ENCODE measurements at places on chromosomes 7 and 10.

GRCh38 chr7:139490130-139490529 is 6.7 kb upstream of the KLRG2 start:
- no peak for DNase-seq

- DNase-seq, result no peak
Observed at GRCh38 chr10:112913661-112914287, 36.3 kb upstream of the TCF7L2 start.

DNA sequence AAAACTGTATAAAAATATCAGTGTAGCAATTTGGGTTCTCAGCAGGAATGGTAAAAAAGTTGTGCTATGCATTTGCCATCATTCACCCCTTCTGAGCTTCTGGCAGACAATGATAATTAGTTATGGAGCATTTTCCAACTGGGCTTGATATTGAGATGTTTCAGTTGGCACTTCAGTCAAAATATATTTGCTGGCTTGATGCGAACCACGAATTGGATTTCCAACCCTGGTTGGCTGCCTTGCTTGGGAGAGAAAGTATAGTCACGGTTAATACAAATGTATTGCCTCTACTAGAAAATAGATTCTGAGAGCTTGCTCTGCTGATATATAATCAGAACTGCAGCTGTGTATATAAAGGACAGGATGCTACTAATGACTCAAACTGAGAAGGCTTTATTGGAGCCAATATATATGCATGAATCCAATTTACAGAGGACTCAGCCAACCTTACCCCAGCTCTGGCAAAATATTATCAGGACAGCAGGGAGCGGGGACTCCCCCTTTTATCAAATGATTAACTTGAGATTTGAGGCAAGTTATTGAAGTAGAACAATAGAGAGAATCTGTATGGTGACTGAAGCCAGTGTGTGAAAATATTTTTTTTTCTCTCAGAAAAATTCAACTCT is 219.8 kb upstream of the SMIM30 start:
- no peak for DNase-seq

DNA sequence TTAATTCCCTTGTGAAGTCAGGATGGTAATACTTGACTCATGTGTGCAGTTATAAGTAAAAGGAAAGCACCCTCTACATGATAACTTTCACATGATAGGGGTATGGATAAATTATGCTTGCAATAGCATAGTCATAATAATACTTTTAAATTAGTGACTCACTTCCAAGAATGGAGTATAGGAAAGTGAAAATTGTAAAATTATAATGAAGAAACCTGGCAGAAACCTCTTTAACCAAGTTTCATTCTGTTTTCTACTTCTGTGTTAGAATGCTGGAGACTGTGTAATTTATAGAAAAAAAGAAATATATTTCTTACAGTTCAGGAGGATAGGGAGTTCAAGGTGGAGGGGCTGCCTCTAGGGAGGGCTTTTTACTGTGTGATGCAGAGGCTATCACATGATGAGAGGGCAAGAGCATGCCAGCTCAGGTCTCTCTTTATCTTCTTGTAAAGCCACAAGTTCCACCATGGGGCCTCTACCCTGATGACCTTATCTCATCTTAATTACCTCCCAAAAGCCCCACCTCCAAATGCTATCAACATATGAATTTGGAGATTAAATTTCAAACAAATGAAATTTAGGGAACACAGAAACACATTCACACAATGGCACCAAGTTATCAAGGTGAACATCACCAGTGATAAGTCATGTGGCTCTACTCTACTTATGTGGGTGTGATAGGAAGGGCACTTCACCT is 43.2 kb downstream of the HDAC9 start:
- no peak for DNase-seq

DNA sequence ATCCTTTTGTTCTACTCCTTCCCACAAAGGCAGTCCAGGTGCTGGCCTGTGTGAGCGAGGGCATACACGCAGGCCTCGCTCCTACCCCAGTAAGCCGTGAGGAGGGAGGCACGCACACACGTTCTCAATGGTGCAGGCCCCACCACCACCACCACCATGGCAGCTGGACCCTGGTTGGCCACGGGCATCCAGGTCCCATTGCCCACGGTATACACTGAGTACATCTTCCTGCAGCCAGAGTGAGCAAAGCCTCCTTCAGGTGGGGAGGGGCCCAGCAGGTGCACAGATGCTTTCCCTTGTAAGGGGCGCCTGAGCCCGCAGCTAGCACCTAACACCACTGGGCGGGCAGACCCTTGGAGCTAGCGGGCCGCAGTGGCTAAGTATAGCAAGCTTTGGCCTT is 373.3 kb upstream of the MKI67 start:
- no peak for DNase-seq

DNA sequence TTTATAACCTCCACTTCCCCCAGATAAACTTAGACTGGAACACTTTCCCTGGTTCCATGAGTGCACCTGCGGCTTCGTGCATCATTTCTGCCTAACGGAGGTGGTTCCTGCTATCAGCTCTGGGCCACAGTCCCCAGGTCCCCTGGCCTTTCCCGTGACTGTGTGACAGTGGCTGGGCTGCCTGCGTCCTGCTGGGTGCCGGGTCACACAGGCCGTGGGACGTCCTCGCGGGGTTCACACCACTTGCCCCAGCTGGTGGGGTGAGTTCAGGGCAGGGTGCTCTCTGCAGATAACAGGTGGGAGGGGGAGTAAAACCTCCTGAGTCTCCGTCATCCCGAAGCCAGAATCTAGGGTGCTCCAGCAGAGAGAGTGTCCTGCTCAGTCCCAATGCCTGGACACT is 58.7 kb upstream of the CFAP46 start:
- DNase-seq, result no peak

- no peak for DNase-seq
Observed at GRCh38 chr10:55668326-55668922, 692.6 kb downstream of the ZWINT start.

- DNase-seq, result no peak
Observed at GRCh38 chr7:44182827-44183226, 6.4 kb downstream of the GCK start.

GRCh38 chr7:102119213-102119651 is 167.4 kb upstream of the SH2B2 start:
- DNase-seq, result no peak

- no peak for DNase-seq
Observed at GRCh38 chr7:93941945-93942344, 20.4 kb downstream of the GNG11 start.

- no peak for DNase-seq
Observed at GRCh38 chr7:2034291-2035201, 198.2 kb downstream of the MAD1L1 start.

DNA sequence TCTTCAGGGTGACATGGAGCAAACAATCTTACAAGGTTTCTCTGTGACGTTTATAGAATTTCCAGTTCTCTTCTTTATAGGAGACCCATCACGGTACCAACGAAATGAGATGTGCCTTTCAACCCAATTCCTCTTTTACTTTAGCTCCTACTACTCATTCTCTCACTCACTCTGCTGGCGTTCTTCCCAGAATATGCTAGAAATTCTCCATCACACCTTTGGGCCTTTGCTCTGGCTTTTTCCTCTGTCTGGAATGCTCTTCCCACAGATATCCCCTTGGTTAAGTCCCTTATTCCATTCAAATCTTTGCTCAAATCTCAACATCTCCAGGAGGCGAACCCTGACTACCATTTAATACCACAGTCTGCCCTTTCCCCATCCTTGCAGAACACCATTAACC is 39.0 kb downstream of the SEMA3C start:
- no peak for DNase-seq

- no peak for DNase-seq
Observed at GRCh38 chr7:122383934-122384333, 79.4 kb upstream of the FEZF1 start.

- no peak for DNase-seq
Observed at GRCh38 chr10:62732841-62733653, 71.5 kb upstream of the ADO start.

GRCh38 chr7:43849047-43849446 is 20.3 kb downstream of the MRPS24 start:
- no peak for DNase-seq

DNA sequence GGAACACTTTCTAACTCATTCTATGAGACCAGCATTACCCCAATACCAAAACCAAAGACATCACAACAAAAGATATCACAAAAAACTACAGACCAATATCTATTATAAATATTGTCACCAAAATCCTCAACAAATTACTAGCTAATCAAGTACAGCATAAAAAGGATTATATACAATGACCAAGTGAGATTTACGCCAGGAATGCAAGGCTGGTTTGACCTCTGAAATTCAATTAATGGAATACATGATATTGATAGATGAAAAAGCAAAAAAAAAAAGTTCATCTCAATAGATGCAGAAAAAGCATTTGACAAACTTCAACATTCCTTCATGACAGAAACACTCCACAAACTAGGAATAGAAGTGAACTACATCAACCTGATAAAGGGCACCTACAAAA is 175.3 kb downstream of the LCOR start:
- DNase-seq, result no peak

GRCh38 chr10:91756286-91756685 is 41.9 kb upstream of the TNKS2 start:
- no peak for DNase-seq

GRCh38 chr10:33026422-33026821 is 68.4 kb upstream of the ITGB1 start:
- no peak for DNase-seq

- DNase-seq, result no peak
Observed at GRCh38 chr7:41420421-41420820, 282.5 kb downstream of the INHBA start.

- DNase-seq, result no peak
Observed at GRCh38 chr7:149398195-149398820, 62.6 kb downstream of the ZNF777 start.

DNA sequence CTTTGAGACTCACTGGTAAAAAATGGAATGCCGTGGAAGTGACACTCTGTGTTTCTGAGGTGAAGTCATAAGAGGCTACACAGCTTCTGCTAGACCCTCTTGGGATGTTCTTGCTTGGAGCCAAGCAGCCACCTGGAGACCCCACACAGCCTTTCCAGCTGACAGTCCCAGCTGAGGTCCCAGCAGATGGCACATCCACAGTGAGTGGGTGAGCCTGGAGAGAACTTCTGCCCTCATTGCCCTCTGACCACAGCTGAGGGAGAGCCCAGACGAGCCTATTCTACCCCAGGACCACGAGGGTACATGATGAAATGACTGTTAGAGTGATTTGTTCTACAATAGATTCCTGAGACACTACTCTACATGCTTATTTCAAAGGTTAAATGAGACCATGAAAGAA is 44.3 kb downstream of the CXCL12 start:
- no peak for DNase-seq

DNA sequence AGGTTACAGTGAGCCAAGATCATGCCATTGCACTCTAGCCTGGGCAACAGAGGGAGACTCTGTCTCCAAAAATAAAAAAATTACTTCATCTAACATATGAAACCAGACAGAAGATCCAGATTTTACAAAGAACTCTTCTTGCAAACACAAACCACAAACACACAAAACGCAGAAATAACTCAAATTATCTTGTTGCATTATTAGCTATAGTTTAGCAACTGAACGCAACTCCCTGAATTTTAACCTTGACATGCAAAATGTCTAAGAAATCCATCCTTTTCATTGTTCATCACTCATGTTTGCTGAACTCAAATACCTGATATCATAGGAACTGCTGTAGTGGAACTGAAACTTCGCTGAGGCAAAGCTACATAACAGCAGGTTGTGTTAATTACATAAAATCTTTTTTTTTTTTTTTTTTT is 64.1 kb downstream of the MICU1 start:
- DNase-seq, result no peak

- no peak for DNase-seq
Observed at GRCh38 chr10:81820418-81820817, 54.6 kb upstream of the NRG3 start.

GRCh38 chr7:127897704-127898454 is 133.4 kb downstream of the LRRC4 start:
- peak; percentile 1 for DNase-seq

DNA sequence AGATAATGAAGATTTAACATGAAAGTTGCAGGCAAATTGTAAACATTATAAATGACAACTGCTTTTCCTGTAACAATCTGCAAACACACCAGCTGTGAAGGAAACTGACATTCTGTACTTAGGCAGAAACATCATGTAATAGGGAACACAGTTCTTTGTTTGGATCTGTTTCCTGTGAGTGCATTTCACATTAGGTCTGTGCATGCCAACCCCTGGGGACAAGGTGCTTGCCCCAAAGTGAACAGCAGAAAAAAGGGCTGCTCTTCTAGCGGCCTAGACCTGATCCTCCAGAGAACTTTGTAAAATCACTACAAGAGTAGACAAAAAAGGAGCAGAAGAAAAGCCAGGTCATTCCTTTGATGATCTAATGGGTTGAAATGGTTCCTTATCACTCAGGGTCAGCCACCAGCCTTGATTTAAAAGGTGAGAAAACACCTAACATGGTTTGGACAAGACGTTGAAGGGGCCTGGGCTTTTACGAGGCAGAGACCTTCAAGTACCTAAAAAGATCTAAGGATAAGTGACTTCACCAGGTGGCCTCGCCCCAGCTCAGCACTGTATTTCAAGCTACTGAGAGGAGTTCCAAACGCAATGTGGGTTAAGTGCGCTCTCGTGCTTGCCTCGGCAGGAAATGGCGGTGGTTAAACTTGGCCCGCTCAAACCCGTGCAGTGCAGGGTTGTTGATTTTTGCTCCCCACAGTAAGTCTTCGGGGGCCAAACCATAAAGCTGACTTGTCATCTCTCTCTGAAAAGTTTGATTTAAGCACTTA is 249.7 kb downstream of the CREB5 start:
- no peak for DNase-seq

DNA sequence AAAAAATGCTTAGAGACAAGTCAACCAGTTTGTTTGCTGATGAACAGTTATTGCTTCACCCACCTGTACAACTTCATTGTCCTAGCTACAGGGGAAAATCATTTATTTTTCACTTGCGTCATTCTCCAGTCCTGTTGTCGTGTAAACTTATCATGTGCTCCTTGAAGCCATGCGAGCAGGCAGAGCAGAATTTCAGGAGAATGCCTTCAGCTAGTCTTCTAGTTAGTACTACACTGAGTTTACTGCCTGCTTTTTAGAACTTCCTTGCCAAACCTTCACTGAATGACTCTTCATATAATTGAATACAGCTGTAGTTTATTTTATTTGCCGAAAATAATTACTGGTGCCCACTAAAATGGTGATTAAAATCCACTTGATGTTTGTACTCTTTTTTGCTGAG is 15.6 kb downstream of the RPA3 start:
- DNase-seq, result no peak

GRCh38 chr10:117442944-117443685 is 67.9 kb upstream of the PDZD8 start:
- peak; percentile 44 for DNase-seq

DNA sequence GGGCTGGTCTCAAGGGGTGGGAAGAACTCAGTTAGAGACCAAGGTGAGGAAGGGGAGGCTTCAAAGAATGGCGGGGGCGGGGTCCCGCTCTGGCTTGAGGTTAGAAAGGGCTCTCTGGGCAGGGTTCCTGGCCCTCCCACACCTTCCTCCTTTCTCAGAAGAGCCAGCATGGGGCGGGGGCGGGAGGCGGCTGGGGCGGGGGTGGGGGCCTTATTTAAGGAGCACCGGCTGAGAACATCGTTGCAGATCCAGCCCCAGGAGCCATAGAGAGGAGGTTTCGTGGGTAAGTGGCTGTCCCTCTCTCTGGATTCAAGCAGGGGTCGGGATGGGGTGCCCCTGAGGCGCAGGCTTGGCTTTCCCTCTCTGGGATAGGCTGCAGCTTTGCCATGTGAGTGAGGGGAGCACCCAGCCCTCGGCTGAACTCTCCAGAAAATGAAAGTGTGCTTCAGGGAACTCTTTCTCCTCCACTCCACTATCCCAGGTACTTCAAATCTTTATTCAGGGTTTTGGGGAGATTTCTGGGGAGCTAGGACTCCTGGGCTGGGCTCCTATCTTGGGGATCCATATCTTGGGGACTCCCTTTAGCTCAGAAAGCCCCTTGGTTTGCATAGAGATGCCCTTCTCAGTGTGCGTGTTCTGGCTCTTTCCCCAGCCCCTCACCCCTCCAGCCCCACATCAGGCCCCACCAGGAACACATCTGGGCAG is 3.3 kb upstream of the CUEDC2 start:
- DNase-seq, result no peak
